ENCODE measurements at places on chromosomes 11 and 22.

GRCh38 chr11:119691020-119691666 is 37.9 kb downstream of the NECTIN1 start:
- DNase-seq = no peak

GRCh38 chr22:33539902-33540751 is 380.1 kb downstream of the LARGE1 start:
- DNase-seq = peak; percentile 81

DNA sequence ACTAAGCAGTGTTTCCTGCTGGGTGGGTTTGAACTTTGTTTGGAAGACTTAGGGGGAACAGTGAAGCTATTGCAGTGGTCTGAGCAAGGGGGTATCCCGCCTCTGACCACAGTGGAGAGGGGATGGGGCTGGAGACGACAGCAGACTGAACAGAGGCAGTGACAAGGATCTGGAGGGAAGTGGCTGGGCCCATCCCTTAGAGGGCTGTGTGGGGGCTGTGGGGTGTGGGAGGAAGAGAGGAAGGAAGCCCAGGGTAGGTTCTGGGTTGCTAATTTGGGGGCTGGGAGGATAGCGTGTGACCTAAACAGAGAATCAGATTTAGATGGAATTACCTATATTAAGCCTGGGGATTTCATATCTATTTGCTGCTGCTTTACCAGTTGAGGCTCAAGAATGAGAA is 70.7 kb downstream of the BMAL1 start:
- DNase-seq = no peak

- no peak for DNase-seq
Observed at GRCh38 chr22:45418770-45419138, 5.3 kb downstream of the RIBC2 start.

GRCh38 chr11:104798789-104799188 is 99.5 kb downstream of the CASP12 start:
- no peak for DNase-seq

DNA sequence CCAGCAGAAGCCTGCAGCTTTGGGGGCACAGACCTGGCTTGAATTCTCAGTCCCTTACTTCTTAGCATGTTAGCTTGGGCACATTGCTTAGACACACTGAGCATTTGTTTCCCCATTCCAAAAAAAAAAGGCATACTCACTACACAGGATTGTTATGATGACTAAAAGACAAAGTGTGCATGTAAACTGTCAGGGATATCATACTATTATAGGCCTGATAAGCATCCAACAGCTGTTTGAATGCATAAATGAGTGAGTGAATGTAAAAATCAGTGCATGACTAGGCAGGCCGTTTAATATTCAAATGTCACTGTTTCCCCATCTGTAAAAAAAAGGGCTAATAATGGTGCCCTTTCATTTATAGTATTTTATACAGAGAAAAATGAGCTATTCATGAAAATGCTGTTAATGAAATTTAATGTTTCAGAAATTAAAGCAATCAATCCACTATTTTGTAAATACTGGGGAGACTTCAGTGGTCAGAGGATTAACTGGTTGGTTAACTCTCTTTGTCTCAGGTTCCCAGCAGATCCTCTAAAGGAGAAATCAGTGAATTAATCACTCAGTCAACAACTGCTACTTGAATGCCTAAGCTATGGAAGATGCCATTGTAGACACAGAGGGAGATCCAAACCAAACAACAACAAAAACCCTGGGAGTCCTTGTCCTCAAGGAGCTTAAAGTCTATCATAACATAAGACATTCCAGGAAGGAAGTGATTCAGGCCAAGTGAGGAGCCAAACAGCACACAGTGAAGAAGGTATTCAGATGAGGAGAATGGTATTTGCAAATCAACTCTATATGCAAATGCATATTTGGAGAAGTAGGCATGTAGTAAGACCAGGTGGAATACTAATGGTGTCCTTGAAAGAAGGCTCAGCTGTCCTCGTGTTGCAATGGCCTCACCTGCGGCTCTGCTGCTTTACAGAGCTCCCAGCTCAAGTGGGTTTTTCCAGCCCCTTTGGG is 26.8 kb downstream of the BARX2 start:
- no peak for DNase-seq

DNA sequence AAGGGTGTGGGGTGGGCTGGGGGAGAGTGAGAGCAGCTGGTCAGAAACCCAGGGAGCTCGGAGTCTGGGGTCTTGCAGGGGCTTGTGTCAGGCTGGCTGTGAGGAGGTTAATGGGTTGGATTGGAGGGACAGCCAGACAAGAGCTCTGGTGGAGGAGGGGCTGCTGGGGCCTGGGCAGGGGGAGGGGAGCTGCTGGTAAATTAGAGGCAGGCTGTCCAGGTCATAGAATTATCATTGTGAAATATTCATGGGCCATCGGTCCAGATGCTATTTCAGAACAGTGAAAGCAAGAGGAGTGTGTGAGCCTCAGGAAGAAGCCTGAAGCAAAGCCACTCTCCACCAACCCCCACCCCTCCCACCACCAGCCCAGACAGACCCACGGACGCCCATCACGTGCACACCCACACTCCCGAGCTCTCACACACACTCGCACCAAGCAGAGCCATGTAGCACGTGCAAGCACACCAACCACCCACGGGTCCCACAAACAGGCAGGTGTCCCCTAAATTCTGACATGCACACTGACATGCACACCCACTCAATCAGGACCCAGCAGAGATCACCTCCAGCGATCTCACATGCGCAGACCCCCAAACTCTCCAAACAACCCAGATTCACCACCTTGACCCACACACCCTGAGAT is 18.8 kb downstream of the RTN4RL2 start:
- DNase-seq = no peak

GRCh38 chr22:36540867-36541642 is 12.1 kb upstream of the EIF3D start:
- DNase-seq = no peak

- DNase-seq = no peak
Observed at GRCh38 chr11:94169516-94169915, 40.9 kb downstream of the PANX1 start.

DNA sequence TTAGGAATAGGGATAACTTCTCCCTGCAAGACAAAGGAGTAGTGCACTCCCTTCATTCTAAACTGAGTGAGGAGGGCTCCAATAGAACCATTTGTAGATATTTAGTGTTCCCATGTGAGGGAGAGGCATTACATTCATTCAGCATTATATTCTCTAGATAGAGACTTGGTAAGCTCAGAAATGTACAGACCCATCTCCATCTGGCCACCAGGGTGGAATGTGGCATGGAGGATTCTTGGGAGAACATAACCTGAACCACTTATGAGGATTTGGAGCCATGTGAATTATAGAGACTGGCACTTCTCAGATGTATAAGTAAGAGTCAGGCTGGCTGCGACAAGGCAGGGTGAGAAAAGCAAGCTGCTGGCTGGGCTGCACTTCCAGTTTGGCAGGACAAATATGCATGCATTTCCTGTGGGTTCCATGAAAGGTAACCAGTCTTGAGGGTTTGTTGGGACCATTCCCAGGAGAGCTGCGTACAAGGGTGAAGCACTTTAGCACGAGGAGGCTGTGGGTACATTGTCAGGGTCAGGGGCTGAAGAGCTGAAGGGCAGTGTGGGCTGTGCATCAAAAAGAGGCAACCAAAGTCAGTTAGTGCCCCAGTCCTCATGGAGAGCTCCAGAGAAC is 9.2 kb downstream of the RRP8 start:
- DNase-seq = no peak

DNA sequence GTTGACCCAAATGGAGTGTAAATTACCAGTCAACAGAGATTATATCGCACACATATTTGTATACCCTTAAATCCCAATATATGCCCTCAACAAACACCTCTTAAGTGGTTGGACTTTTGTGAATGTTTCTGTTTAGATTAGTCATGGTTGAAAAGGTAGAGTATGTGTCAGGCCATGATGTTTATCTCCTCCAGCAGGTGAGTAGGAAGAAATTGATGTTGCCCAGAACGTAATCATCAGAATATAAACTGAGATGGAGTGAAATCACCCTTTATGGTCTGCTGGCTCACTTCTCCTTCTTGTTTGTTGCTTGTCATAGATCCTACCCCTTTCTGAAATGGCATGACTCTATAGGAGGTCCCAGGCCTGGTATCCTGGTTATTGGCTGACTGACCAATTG is 431.8 kb downstream of the ETS1 start:
- no peak for DNase-seq

DNA sequence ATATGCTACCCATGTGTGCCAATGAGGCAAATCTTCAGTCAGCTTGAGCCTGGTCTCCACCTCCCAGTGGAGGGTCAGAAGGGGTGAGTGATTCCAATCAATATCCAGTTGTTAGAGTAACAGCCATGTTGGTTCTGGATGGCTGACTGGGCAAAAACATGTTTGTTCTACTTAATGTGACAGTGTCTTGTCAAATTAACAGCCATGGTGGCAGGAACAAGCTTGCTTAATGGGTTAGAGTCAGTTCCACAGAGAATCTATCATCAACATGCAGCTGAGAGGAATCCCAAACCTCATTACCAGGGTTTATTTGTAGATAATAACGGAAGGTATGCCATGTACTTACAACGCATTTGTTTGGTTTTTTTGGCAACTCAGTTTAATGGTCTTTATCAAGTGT is 133.2 kb downstream of the SLC17A6 start:
- DNase-seq = no peak

GRCh38 chr11:132115454-132115853 is 745.0 kb downstream of the NTM start:
- no peak for DNase-seq

DNA sequence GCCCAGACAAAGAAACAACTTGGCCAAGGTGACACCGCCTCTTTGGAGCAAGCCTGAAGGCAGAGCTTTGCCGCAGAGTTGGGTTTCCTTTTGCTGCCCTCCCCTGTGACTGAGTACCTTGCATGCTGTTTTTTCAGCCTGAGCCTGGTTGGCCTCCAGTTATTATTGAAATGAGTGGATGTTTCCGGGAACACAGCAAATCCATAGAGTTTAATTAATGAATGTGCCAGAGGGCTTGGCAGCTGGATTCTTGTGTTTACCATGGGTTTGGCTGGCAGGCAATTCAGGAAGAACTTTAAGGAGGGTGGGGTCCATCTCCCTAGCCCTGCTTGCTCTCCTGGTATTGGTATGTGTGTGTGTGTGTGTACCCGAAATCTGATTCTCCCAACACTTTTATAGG is 65.6 kb upstream of the CRYBB3 start:
- DNase-seq = no peak

DNA sequence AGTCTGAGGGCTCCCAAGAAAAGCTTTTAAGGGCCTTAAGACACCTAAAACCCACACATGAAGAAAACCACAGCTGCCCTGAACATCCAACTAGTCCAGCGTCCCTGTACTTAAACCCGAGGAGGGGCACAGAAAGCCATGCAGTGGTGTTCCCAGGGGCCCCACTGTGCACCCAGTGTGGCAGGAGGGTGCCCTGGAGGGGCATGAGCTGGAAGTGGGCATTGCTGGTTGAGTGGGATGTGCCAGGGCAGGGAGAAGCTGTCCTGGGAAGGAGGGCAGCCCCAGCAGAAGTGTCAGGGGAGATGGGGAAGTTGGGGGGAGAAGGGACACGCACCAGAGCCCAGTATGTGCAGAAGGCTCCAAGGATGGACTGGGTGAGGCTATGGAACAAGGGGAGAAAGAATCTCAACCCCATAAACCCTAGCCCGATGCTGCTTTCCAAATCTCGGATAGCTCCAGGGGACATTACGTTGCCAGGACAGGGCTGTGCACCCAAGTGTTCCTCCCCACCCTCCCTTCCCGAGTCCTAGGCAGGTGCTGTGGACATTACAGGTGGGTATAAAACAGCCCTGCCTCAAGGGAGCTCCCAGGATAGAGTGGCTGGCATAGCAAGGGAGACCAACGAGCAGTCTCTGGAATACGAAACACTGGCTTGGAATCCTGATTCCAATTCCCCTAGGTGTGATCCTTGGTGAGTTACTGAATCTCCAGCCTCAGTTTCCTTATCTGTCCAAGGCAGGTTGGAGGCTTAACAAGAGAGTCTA is 44.2 kb downstream of the SHANK2 start:
- no peak for DNase-seq

- DNase-seq = peak; percentile 51
Observed at GRCh38 chr22:45317551-45318167, 7.9 kb downstream of the FAM118A start.

DNA sequence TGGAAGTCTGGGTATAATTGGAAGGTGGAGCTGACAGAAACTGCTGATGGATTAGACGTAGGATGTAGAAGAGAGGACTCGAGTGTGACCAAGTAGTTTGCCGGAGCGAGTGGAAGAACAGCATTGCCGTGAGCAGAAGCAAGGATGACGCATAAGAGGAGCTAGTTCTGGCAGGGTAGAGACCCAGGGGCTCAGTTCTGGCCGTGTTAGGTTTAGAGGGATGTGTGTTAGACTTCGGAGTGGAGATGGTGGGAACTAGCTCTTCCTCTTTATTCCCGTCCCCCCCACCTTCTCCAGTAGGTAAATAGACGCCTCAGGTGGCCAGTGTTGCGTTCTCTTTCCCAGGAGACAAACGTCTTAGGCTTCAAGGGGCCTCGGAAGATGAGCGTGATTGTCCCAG is 19.1 kb downstream of the TUB start:
- no peak for DNase-seq

DNA sequence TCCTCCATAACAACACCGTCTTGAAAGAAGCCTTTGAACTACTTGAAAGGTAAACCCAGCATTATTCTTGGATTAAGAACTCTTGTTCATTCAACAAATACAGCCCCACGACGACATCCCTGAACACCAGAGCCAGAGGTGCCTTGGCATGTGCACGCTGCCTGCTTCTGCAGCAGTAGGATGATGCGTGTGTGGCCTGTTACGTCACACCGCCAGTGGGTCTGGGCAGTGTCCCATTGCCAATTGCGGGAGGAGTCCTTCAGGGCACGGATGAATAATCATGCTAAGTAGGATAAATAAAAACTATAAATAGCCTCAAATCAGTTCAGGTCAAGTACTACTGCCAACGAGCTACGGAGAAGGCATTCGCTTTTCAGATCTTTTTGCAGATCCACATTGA is 380.5 kb downstream of the SHANK2 start:
- DNase-seq = no peak

GRCh38 chr11:107744736-107745135 is 32.9 kb upstream of the SLN start:
- DNase-seq = no peak

DNA sequence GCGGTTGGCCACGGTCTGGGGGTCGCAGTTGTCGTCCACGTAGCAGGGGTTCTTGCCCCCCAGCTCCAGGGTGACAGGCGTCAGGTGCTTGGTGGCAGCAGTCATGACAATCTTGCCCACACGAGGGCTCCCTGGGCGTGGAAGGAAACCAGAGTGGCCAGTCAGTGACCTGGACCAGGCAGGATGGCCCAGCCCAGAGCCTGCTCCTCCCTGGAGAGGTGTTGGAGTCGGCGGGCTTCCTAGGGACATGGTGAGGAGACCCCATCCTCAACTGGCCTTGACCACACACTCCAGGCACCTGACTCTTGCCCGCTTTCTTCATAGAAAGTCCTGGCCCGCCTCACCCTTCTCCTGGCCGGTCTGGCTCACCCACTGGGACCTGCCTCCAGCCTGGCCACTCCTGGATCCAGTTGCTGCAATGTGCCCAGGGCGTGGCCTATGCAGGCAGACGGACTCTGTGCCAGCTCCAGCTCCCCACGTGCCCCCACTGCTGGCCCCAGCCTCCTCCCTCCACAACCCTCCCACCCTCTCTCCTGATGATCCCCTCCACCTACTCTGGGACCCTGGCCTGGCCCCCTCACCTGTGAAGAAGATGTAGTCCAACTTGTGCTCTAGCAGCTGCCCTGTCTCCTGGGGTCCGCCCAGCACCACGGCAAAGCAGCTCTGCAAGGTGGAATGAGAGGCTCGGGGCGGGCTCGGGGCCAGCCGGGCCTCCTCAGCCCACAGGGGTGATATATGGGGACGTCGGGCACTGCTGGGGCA is 8.7 kb downstream of the ALDH3B2 start:
- DNase-seq = peak; percentile 59

- DNase-seq = no peak
Observed at GRCh38 chr11:107808521-107808920, 50.1 kb downstream of the SLC35F2 start.

Data from testis (tissue), 5 donors.